ENCODE measurements at places on chromosomes 12 and 14.

DNA sequence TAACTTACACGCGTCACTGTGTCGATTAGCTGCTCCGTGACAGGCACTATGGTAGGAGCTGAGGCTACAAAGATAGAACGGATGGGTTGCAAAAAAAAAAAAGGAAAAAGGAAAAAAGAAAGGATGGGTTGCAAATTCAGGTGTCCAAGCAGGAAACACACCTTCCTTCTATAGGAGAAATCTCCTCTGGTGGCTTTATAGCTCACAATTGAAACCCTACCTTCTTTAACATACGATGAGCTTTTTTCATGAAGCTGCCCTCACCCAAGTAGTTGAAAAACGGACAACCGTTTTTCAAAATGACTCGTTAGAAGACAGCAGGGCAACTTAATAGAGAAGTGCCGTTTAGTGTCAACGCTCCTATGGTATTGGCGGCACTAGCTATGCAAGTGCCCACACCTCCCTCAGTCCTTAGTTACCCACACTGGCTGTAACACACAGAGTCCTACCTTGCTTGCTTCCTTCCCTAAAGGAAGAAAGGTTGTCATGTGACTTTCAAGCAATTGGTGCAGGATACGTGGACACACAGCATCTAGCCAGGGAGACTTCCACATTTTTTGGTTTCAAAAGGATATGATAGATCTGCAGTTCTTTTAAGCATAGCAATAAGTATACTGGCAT lies 682 bp upstream of the TRIP11 start:
- DNase-seq, result peak; percentile 34

DNA sequence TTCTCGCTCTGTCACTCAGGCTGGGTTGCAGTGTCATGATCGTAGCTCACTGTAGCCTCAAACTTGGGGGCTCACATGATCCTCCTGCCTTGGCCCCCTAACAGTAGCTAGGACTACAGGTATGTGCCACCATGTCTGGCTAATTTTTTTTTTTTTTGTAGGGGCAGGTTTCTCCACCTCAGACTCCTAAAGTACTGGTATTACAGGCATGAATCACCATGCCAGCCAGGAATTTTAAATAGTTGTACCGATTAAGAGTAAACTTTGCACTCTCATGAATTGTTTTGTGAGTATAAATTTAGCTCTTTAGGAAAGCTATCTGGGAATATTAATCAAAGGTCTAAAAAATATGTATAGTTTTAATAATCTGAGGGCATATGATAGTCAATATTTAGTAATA lies 25.5 kb downstream of the YEATS4 start:
- no peak for DNase-seq

- peak; percentile 4 for DNase-seq
Observed at GRCh38 chr14:57865403-57866198, at the start of gene SLC35F4. Gene SLC35F4 (minus strand): TSS chr14:57866092.

GRCh38 chr12:8819666-8819980 lies 2.8 kb upstream of the A2ML1 start:
- DNase-seq, result peak; percentile 25

DNA sequence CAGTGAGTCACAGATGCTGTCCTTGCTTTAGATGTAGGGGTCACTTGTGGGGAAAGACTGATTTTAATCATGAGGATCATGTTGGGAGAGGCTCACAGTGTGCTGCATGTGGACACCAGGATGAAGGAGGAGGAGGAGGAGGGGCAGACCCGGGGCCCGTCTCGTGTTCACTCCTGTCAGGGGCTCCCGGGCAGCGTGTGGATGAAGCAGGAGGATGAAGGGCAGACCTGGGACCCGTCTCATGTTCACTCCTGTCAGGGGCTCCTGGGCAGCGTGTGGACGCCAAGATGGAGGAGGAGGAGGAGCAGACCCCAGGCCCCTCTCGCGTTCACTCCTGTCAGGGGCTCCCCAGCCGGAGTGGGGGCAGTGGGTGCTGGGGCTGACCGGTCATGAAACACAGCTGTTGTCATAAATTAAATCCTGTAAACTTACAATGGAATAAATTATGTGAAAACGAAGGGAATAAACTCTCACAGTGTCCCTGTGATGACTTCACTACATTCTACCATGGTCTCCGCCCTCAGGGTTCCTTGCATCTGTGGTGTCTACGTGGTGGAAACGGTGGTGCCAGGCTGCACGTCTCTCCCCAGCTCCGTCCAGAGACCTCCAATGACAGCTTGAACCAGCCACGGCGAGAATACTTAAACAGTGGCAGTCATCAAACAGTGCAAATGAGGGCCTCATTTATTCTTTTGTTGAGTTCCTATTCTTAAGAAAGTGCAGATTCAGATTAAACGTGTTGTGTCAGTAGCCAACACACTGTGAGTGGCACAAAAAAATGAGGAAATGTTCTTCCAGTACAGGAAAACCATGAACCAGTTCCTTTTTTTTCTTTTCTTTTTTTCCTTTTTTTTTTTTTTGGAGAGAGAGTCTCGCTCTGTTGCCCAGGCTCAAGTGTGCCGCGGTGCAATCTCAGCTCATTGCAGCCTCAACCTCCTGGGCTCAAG lies 37.7 kb upstream of the SFSWAP start:
- DNase-seq, result no peak

GRCh38 chr12:16972923-16973770 lies 367.2 kb upstream of the LMO3 start:
- DNase-seq, result no peak

DNA sequence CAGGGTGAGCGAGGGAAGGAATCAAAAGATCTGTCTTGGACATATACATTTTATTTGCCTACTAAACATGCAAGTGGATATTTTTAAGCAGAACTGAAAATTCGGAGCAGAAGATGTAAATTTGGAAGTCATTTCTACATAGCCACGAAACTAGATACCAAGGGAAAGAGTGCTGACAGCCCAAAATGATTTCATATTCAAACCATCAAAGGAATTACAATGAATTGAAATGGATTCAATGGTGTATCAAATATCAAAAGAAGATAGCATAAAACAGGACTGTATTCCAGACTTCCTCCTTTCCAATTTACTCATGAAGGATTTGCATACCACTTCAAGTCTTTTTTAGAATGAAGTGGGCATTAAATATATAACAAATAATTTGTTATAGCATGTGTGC lies 313.5 kb upstream of the KITLG start:
- DNase-seq, result no peak

DNA sequence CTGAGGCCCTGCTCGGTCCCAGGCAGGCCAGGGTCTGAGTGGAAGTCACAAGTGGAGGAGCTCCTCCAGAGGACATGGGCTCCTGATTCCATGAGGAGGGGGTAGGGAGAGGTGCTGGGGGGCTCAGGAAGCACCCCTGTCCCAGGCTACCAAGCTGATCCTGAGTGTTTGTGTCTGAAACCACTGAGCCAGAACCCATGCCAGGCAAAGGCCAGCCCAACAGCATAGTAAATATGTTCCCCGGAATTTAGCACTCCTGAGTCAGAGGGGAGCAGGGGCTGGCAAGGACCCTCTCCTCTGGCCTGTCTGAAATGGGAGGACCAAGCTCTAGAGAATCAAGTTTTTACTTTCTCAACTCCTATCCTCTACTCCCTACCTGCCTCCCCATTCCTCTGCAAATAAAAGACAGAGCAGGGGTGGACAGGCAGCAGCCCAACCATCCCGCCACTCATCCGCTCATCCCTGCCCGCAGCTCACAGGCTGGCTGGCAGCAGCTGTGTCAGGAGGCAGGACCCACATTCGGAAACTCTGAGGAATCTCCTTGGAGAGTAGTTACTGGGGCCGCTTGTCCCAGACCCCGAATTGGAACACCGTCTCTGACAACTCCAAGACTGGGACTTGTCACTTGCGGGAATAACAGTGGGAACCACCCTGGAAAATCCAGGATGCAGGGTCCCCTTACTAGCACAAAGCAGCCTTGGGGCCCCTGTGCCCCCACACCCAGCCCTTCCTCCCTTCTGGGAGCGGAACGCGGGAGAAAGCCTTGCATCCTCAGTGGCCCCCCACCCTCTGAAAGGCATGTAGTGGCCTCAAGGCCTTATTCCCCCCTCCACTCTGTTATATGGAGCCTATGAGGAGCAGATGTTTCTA lies 102.5 kb downstream of the ZFP36L1 start:
- no peak for DNase-seq

GRCh38 chr14:59254146-59254910 lies 65.9 kb downstream of the DAAM1 start:
- DNase-seq, result peak; percentile 91

DNA sequence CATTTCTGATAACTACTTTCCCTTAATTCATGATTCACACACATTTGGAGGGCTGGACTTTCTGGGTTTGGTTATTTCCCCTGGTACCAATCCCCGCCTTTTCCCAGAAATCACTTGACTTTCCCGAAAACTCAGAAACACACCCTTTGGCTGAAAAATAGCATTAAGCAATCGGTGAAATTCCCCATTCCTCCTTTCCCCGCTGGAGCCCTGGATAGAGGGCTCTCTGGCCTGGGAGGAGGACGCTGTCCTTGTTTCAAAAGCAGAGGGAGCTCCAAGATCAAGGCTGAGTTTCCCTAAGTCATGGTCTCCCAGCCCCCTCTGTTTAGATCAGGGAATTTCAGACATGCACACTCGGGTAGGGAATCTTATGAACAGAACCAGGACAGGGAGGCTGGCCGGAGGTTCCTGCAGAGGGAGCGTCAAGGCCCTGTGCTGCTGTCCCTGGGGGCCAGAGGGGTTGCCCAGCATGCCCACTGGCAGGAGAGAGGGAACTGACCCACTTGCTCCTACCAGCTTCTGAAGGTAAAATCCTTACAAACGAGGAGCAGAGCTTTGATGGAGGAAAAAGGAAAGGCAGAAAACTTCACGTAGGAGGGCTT lies at the start of gene C1S:
C1S (plus strand) TSS at position 366 of the 602 bp plus-strand sequence. CDS start 1,195 bp downstream, outside the sequence.
- DNase-seq, result peak; percentile 99

DNA sequence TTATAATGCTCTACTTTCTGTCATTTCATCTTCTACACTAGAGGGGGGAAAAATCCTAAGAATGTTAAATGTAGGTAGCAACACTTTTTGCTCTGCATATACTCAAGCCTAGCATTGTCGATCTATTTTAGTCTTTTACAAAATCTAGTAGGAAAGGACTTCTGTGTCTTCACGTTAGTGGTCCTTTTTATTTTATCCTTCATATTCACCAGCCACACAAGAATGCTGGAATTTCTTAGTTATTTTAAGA lies 253.0 kb upstream of the FLRT2 start:
- peak; percentile 9 for DNase-seq

DNA sequence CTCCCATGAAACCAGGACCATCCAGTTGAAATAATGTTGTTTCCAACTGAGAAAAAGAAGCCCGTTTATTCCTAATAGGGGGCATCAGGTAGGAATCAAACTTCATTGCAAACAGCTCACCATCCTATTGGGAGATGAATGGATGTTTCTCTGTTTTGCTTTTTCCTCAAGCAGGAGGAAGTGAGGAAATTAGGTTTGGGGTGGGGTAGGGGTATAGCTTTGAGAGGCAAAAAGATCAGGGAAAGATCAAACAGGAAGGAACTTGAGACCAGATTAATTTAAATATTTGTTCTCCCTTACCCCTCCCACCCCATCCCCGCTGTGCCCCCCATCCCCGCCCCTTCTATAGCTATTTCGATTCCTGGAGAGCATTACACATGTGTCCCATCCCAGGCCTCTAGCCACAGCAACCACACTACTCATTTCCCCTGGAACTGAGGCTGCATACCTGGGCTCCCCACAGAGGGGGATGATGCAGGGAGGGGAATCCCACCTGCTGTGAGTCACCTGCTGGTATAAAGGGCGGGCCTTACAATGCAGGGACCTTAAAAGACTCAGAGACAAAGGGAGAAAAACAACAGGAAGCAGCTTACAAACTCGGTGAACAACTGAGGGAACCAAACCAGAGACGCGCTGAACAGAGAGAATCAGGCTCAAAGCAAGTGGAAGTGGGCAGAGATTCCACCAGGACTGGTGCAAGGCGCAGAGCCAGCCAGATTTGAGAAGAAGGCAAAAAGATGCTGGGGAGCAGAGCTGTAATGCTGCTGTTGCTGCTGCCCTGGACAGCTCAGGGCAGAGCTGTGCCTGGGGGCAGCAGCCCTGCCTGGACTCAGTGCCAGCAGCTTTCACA lies at the start of gene IL23A:
IL23A (plus strand) TSS at position 577 of the 850 bp plus-strand sequence; CDS start at position 738, 161 bp downstream.
- no peak for DNase-seq

- peak; percentile 70 for DNase-seq
Observed at GRCh38 chr12:65643171-65643570, 181.1 kb upstream of the HMGA2 start.

- DNase-seq, result peak; percentile 31
Observed at GRCh38 chr14:63134801-63135200, 69.4 kb upstream of the RHOJ start.

GRCh38 chr12:38775457-38775856 lies 129.9 kb downstream of the CPNE8 start:
- no peak for DNase-seq

DNA sequence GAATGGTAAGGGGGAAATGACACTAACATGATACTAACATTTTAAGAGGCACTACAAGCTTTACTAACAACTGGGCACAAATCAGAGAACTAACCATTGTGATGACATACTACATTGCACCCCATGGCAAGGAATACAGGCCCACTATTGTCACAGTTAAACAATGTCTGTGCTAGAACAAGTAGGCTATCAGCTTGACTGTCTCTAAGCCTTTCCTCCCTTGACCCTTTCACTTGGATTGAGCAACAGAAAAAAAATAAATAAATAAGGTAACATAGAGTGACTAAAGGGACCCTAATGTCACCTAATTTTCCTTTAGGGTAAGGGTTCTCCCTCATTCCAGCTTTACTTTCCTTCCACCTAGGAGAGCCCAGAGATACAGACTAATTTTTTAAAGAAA lies 4.4 kb downstream of the SLC38A2 start:
- DNase-seq, result peak; percentile 53

DNA sequence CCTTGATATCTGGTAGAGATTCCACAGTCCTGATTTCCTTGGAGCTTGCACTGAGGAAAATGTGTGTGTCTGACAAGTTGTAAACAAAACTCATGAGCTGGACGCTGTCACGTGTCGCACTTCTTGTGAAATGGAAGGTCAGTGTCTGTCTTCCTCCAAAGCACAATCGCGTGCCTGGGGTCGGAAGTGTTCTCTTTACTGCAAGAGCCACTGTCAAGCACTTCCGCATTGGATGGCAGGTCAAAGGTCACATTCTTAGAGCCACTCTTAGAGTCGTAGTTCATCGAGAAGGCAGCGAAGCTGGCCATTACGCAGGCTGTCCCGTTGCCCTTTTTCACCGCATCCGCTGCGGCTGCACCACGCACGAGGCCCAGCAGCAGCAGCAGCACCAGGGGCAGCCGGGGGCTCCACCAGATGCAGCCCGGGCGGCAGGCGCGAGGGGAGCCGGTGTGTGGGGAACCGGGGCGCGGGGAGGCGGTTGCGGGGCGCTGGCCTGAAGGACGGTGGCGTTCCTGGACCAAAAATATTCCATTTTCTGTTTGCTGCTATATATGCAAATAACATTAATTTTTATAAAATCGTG lies 45.0 kb downstream of the LRTM2 start:
- DNase-seq, result no peak

GRCh38 chr14:101830271-101830670 lies 68.8 kb downstream of the PPP2R5C start:
- DNase-seq, result no peak

- DNase-seq, result no peak
Observed at GRCh38 chr14:31590206-31590605, 29.0 kb downstream of the NUBPL start.

All from cardiac fibroblast (primary cell).